ENCODE measurements at places on chromosomes 5 and 9.

DNA sequence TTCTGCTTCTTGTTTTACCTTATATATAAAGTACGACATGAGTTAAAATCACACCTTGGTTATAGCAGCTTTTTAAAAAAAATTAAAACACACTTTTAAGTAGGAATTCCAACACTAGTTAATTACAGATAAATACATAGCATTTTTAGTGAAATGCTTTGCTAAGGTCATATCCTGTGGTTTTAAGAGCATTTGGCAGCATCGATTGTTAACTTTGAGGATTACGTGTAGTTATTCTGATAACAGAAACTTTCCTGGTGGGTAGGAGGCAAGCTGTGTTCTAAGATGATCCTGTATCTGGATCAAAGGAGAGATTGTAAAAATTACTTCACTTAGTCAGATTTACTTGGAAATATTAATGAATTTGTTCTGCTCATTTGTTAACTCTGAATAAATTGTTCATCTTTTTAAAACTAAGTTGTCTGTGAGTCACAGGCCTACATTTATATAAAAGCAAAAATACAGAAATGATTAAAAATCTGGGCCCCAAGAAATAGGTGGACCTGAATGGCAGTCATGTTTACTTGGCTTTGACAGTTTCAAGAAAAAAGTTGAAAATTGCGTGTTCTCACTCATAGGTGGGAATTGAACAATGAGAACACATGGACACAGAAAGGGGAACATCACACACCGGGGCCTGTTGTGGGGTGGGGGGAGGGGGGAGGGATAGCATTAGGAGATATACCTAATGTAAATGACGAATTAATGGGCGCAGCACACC, 58.3 kb downstream of the TRIO start:
- no peak overlapping the region for H3K27ac ChIP-seq
- H3K36me3 ChIP-seq, result no peaks in the 10 kb centered on the region
- peaks cover 23% of the 10 kb centered on the region for H3K4me1 ChIP-seq
- no peak for DNase-seq

GRCh38 chr5:107424491-107424890, 246.2 kb downstream of the EFNA5 start:
- no peak for DNase-seq
- H3K4me1 ChIP-seq, result no peaks in the 10 kb centered on the region
- H3K27ac ChIP-seq, result no peak overlapping the region
- no peak overlapping the region for H3K4me3 ChIP-seq
- no peaks in the 10 kb centered on the region for H3K36me3 ChIP-seq
- no peaks in the 10 kb centered on the region for H3K27me3 ChIP-seq

DNA sequence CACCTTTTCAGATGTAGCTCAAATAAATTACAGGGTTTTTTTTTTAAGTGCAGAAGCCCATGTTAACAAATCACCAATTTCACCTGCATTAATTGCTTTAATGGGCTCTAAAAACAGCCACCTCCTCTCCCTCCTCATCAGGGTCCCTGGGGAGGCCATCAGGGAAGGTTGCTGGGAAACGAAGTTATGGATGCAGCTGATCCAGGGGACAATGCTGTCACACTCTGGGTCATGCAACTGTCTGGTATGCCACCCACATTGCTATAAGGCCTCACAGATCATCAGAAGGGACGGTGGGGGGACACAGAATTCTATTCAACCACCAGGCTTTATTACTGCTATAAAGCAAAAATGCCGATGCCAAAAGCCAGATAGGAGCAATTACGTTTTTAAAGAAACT, 9.3 kb downstream of the WHRN start:
- H3K4me3 ChIP-seq, result no peak overlapping the region
- peaks cover 8% of the 10 kb centered on the region for H3K4me1 ChIP-seq
- H3K27ac ChIP-seq, result no peak overlapping the region
- H3K36me3 ChIP-seq, result no peaks in the 10 kb centered on the region
- no peaks in the 10 kb centered on the region for H3K27me3 ChIP-seq
- DNase-seq, result no peak

DNA sequence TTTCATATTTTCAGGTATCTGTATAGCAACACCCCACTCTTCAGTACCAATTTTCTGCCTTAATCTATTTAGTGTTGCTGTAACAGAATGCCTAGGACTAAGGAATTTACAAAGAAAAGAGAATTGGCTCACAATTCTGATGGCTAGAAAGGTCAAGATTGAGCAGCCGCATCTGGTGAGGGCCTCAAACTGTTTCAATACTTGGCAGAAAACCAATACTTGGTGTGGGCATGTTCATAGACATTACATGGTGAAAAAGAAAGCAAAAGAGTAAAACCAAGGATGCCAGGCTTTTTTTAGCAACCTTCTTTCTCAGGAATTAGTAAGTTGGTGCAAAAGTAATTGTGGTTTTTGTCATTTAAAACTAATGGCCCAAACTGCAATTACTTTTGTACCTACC, 1041.1 kb upstream of the CDH6 start:
- no peaks in the 10 kb centered on the region for H3K36me3 ChIP-seq
- H3K27me3 ChIP-seq, result no peaks in the 10 kb centered on the region
- no peak for DNase-seq
- H3K4me3 ChIP-seq, result no peak overlapping the region
- H3K27ac ChIP-seq, result no peak overlapping the region
- H3K4me1 ChIP-seq, result no peaks in the 10 kb centered on the region

DNA sequence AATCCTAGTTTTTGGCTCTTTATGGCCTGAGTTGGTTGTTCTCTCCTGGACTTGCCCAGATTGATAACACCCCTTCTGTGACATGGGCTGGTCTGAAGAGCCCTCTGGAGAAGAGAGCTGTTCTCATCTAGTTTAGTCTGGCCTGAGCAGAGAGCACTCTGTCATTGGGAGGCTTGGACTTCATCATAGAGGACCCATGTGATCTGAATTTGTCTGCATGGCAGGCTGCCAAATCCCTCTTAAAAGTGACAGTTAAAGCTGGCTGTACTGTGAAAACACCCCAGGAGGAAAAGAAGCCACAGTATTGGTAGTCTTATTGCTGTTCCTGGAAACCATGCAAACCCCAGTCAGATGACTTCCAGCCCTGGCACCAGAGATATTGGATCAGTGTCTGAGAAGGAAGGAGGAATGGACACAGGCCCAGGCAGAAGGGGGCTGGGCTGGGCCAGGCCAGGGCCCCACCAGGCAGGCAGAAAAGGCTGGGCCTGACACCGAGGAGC, 3.7 kb upstream of the WDR31 start:
- no peak overlapping the region for H3K27ac ChIP-seq
- H3K4me3 ChIP-seq, result no peak overlapping the region
- peak; percentile 22 for DNase-seq
- no peaks in the 10 kb centered on the region for H3K36me3 ChIP-seq
- peaks cover 16% of the 10 kb centered on the region for H3K4me1 ChIP-seq

- H3K36me3 ChIP-seq, result peaks cover 4% of the 10 kb centered on the region
- DNase-seq, result no peak
- H3K27me3 ChIP-seq, result no peaks in the 10 kb centered on the region
- no peak overlapping the region for H3K27ac ChIP-seq
Observed at GRCh38 chr9:5364294-5365024, 24.8 kb upstream of the RLN1 start.

GRCh38 chr5:73137563-73138530, 17.5 kb downstream of the TMEM171 start:
- H3K4me3 ChIP-seq, result no peak overlapping the region
- DNase-seq, result no peak
- H3K4me1 ChIP-seq, result no peaks in the 10 kb centered on the region
- H3K27me3 ChIP-seq, result peaks cover 10% of the 10 kb centered on the region
- H3K36me3 ChIP-seq, result no peaks in the 10 kb centered on the region

DNA sequence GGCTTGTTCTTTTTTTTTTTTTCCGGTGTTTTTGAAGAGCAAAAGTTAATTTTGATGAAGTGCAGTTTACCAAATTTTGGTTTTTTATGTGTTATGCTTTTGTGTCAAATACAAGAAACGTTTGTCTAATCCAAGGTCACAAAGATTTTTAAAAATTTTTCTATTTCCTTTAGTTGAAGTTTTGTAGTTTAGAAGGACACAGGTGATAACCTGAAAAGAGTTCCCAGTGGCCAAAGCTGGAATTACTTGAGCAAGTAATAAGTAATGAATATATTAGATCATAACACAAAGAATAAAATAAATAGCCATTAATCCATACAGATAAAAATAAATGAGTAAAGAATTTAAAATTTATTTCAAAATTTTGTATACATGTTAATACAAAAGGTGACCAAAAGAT, 71.5 kb downstream of the FCHO2 start:
- H3K27ac ChIP-seq, result no peak overlapping the region
- H3K36me3 ChIP-seq, result no peaks in the 10 kb centered on the region
- no peak overlapping the region for H3K4me3 ChIP-seq
- no peaks in the 10 kb centered on the region for H3K27me3 ChIP-seq
- no peaks in the 10 kb centered on the region for H3K4me1 ChIP-seq

- no peaks in the 10 kb centered on the region for H3K27me3 ChIP-seq
- DNase-seq, result no peak
- no peak overlapping the region for H3K4me3 ChIP-seq
- H3K36me3 ChIP-seq, result peaks cover 6% of the 10 kb centered on the region
- H3K4me1 ChIP-seq, result peaks cover 81% of the 10 kb centered on the region
Observed at GRCh38 chr9:131736431-131736830, 3.4 kb downstream of the RAPGEF1 start.

DNA sequence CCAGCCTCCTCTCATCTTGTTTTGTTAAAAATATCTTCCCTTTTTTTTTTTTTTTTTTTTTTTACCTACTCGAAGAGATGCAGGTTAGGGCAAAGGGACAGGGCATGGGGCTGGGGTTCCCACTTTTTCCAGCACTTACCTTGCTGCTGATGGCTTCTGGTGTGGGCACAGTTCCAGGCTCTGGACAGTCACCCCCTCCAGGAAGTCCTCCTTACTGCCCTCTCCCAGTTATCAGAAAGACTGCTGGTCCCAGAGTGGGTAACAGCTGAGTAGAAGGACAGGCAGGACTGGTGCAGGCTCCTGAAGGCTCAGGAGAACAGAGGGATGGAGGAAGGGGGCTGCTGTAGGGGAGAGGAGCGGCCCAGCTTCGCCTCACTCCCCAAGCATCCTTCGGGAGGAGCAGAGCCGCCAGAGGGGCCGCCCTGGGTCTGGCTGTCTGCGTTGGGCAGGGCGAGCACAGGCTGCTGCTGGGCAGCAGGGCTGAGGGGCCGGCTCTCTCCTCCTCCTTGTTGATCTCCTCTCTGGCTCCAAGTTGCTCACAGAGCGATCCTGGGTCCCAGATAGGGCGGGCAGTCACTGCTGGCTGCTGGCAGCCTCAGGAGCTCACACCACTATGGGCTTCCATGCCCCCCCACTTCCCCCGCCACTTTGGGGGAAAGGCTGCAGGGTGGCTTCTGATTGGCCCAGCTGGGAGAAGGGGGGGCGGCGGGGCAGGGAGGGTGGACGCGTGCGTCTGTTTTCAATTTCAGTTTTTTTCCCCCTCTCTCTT, at the start of gene PDGFRB:
Gene PDGFRB, minus strand, starts transcription at position 588 of the 769 bp plus-strand sequence. CDS start 18,798 bp downstream, outside the sequence.
- H3K27ac ChIP-seq, result peak within 1 kb of the TSS; percentile 57
- peak within 1 kb of the TSS; percentile 56 for H3K4me3 ChIP-seq
- no peaks in the 10 kb centered on the region for H3K27me3 ChIP-seq

DNA sequence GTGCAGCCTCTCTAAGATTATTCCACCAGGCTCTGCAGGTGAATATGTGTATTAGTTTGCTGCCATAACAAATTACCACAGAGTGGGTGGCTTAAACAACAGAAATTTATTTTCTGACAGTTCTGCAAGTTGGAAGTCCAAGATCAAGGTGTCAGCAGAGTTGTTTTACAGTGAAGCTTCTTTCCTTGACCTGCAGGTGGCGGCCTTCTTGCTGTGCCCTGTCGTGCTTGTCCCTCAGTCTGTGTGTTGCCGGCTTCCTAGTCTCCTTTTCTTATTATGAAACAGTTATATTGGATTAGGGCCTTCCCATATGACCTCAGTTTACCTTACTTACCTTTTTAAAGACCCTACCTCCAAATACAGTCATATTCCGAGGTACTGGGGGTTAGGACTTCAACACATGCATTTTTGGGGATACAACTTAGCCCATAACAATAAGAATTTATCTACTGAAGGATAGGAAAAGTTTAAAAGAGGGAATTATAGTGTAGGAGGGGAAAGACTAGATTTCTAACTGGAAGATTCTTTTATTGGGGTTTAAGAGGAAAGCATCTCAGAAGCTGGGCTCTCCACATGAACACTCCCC, 97.4 kb downstream of the OSTF1 start:
- no peaks in the 10 kb centered on the region for H3K27me3 ChIP-seq
- H3K4me3 ChIP-seq, result no peak overlapping the region
- peak; percentile 25 for DNase-seq
- H3K36me3 ChIP-seq, result peaks cover 3% of the 10 kb centered on the region
- H3K4me1 ChIP-seq, result no peaks in the 10 kb centered on the region

DNA sequence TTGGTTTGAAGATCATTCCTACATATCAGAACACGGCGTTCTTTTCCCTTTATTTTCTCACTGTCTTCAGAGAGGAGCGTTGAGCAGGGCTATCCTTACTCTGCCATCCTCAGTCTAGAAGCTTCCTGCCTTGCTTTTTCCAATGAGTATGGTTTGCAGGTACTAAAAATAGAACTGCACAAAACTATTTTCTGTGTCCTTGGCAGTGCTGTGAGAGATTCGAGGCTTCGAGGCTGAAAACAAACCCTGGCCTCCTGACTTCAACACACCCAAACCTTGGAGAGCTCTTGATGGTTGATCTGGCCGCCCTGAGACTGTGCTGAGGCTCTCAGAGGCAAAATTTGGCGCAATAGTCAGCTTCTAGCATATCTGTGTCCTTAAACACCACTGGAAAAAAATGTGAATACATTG, 78.9 kb downstream of the GOLPH3 start:
- no peaks in the 10 kb centered on the region for H3K27me3 ChIP-seq
- H3K27ac ChIP-seq, result no peak overlapping the region
- DNase-seq, result no peak

DNA sequence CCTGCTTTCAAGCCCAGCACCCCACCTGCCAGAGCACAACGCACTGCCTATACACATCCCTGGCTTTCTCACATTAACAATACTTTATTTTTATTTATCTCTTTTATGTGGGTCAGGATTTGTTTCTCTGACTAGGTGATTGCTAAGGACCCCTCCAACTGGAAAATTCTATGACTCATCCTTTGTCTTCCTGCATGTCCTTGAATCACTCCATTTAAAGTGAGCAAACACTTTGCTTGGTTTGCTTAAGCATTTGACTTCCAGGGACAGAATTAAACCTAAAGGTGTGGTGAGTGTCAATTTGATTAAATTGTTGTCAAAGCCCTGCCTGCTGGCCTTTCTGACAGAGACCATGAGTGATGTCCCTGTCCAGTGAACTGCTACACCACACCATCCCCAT, 536.5 kb upstream of the BRINP1 start:
- no peaks in the 10 kb centered on the region for H3K27me3 ChIP-seq
- no peak overlapping the region for H3K4me3 ChIP-seq
- no peaks in the 10 kb centered on the region for H3K4me1 ChIP-seq
- DNase-seq, result no peak
- no peaks in the 10 kb centered on the region for H3K36me3 ChIP-seq

Measured in natural killer cell (primary cell).